Hepatocyte (in vitro differentiated cells): ENCODE measurements at places on chromosomes 5 and 9. TPM values are rescaled to one million over a fixed set of nuclear protein-coding genes. Genes with fewer than 3 reads are reported as not detected.

- DNase-seq = no peak
Measured at GRCh38 chr5:153632748-153633290, 142.3 kb downstream of the GRIA1 start.

- peak; percentile 17 for DNase-seq
Measured at GRCh38 chr9:123975871-123976270, 35.7 kb upstream of the LHX2 start.

Gene NPR2
- total RNA-seq = 12.8 and 13.9 TPM in 2 replicates

DNA sequence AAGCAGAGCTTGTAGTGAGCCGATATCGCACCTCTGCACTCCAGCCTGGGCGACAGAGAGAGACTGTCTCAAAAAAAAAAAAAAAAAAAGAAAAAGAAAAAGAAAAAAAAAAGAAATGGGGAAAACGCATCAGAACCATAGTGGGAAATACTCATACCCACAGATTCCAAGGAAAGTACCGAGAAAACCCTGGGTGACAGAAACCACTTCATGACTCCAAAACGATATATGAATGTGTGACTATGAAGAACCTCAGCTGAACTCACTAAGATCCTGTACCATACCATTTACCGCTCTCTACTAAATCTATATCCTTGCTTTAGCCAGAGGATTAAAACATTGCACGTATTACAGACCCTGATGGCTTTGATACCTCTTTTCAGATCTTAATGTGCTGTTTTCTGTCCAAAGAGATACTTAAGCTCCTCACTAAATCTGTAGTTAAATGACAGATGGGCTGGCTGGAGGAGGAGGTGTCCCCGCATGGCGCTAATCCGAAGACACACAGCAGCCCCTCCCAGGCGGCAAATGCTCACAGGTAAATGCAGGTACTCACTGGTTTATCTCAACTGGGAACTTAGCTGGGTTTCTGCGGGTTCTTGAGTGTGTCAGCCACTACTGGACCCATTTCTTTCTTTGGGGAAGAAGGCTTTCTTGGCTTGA, 2.8 kb downstream of the LPCAT1 start:
- DNase-seq = no peak

GRCh38 chr5:90897618-90898017, 339.0 kb downstream of the ADGRV1 start:
- DNase-seq = no peak

DNA sequence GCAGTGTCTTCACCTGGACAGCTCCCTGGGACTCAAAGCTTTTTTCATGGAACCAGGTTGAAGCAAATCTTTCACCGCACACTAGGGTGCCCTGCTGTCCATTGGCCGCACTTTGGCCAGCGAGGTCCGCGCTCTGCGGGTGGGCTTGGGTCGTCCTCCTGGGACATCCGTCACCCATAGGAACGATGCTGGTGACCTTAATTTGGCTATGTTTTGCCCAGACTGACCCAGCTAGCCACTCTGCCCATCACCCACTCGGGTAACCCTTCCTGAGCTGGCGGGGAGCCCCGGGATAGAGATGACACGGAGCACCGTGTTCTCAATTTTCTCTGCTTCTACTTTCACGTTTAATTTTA, 25.9 kb downstream of the ZDHHC11B start:
- no peak for DNase-seq

- no peak for DNase-seq
Measured at GRCh38 chr9:87567983-87568382, 70.3 kb downstream of the DAPK1 start.

Gene CCL28
- total RNA-seq = 0.52 and 0.80 TPM in 2 replicates

Gene IL13
- total RNA-seq = not detected in 2 replicates

Gene CNTNAP3B
- total RNA-seq = 1.5 and 5.2 TPM in 2 replicates

DNA sequence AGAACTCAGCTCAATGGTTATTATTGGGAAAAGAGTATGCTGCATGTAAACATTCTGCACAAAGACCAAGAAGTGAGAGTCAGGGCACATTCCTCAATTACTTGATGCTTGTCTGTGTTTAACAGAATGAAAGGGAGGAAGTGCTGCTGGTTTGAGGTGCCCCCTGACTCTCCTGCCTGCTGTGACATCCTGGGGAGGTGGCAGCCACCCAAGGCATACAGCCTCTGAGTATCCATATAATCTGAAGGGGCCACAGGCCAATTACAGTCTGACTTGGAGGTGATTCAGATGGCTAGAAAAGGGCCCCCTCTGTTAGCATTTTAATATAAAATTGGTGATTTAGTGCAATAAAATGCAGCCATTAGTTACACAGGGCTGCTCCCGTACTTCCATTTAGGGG, 313.8 kb downstream of the ASTN2 start:
- DNase-seq = no peak

Gene B4GALT1
- total RNA-seq = 76.3 and 78.3 TPM in 2 replicates

DNA sequence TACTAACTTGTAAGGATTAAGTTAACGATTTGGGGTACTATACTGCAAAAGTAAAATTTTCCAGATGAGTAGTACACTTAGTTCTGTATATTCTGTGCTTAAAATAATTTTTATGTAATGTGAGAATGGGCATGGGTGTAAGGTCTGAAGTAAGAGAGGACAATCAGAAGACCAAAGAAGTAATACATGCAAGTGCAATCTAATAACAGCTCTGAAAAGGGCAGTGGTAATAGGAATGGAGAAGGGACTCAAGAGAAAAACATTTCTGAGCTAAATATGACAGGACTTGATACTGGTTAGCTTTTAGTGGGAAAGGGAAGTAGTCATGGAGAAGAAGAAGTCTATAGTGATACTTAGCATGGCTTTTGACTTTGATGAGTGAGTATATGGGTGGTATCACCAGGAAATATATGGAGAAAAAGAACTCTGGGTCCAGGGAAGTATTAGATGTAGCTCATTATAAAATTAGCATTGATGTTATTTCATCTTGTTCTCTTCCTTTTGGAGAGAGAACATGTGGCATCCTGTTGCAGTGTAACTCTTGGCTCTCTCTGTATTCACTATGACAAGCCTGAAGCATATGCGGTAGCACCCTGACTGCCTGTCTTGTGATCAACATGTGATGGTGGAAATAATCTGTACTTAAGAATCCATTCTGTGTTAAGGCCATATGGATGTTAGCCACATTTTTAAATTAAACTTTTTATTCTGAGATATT, 60.5 kb downstream of the ERCC6L2 start:
- DNase-seq = no peak

Gene GPBP1
- 86.1 and 95.4 TPM in 2 replicates for total RNA-seq

Gene STPG3
- total RNA-seq = not detected in 2 replicates

Gene SHC3
- 1.4 and 1.8 TPM in 2 replicates for total RNA-seq

Gene PDE8B
- 9.2 and 13.2 TPM in 2 replicates for total RNA-seq

DNA sequence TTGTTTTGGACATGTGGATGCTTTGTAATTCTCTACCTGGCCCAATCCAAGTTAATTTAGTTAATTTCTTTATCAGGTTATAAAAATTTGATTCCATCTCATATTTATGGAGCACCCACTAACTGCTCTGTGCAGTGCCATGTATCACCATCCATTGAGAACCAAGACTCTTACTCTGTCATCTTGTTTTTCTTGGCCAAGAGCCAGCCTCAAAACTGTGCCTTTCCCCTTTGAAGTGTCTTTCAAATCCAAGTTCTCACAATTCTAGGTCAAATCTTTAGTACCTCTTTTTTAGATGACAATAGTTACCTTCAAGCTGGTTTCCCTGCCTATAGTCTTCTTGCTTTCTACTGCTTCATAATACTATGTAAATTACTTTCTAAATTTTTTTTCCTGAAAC, 3.2 kb downstream of the COMMD10 start:
- DNase-seq = no peak

DNA sequence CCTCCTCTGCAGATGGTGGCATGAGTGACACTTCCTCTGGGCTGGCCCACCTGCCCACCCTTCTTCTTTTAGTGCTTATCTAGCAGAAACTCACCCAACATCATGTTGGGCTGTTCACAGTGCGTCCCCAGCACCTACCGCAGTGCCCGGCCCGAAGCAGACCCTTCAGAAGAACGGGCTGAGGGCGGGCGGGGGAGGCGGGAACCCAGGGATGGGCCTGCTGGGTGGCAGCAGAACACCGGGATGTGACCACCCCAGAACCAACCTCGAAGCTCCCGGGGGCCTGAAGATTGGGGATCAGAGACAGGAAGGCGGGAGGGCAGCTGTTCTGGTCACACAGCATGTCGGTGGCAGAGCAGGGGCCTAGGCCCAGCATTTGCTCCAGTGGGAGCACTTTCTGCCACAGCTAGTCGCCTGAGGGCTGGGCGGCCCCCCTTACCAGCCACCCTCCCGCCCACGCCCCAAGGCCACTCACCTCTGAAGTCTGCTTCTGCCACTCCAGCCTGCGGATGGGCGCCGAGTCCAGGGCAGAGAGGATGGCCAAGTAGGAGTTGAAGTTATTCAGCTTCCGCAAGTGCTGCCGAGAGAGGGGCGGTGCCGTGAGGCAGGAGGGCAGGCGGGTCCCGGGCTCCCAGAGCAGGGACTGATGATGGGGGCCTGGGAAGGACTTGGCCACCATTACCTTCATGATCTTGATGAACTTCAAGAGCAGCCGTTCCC, 38.7 kb downstream of the PRRT1B start:
- DNase-seq = no peak

GRCh38 chr9:72465593-72465984, 55.8 kb upstream of the TMC1 start:
- no peak for DNase-seq

Gene PPP2R2B
- 2.3 and 4.4 TPM in 2 replicates for total RNA-seq

Gene TRPM3
- total RNA-seq = 0.60 and 1.6 TPM in 2 replicates

- peak; percentile 78 for DNase-seq
Measured at GRCh38 chr5:141508798-141509611, 20.1 kb downstream of the PCDHGC5 start.

Gene MLANA
- not detected in 2 replicates for total RNA-seq

GRCh38 chr5:78795757-78796156, 147.2 kb upstream of the LHFPL2 start:
- DNase-seq = peak; percentile 25

- peak; percentile 52 for DNase-seq
Measured at GRCh38 chr5:39447968-39448367, 23.2 kb upstream of the DAB2 start.

GRCh38 chr5:149422366-149423048, 43.4 kb upstream of the IL17B start:
- DNase-seq = peak; percentile 85

DNA sequence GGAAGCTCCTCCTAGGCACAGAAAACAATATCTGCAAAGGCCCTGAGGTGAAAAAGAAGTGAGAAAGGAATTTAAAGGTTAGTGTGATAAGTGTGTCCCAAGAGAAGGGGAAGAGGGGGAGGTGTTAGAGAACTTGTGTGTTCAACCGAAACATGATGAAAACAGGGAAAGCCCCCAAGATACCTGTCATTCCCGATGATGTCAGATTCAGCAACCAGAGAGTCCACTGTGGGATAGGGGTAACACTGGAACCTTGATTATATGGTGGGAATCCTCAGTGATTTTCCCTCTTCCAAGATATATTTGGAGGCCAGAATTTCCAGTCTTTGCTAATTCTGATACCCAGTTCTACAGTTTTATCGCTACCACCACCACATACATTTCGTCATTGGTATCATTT, 15.5 kb upstream of the BNC2 start:
- no peak for DNase-seq

DNA sequence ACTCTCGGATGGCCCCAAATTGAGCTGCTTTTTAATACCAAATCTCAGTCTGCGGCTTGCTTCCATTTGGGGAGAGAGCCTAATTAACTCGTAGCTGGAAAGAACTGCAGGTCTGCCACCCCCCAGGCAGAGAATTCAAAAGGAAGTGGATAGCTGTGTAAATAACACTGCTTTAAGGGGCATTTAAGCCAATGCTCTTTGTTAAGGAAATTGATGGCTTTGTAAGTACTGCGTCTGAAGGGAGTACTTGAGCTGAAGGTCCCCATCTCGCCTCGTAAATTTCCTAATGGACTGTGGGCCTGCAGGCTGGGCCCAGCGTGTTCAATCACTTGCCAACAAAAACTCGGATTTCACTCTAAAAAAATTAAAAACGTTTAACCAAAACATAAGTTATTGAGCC, 132.7 kb downstream of the PAPPA start:
- DNase-seq = peak; percentile 32

Gene ZNF658
- 2.4 and 3.4 TPM in 2 replicates for total RNA-seq

GRCh38 chr9:90175257-90175656, 467.4 kb downstream of the DIRAS2 start:
- no peak for DNase-seq

Gene ALDH1A1
- 529 and 563 TPM in 2 replicates for total RNA-seq

DNA sequence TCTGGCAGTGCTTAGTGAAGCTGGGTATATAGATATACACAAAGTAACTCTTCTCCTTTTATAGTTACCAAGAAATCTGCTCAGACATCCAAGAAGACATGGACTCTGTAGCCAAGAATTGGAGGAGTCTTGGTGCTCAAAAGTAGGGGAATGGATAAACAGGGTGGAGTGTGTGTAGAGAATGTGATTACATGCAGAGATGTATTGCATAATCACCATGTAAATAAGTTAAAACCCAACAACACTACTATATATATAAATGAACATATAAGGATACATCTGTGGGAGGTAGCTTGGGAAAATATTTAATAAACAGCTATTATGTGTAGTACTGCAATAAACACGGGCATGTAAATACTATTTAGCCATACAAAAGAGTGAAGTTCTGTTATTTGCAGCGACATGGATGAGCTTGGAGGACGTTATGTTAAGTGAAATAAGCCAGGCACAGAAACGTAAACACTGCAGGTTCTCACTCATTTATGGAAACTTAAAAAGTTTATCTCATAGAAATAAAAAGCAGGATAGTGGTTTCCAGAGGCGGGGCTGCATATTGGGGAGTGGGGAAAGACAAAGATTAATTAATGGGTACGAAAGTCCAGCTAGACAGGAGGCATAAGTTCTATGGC, 207.5 kb downstream of the TENT4A start:
- no peak for DNase-seq

- DNase-seq = no peak
Measured at GRCh38 chr5:122170620-122171019, 41.3 kb downstream of the ZNF474 start.

- no peak for DNase-seq
Measured at GRCh38 chr5:32736842-32737241, 25.7 kb downstream of the NPR3 start.

Gene PRRC2B
- total RNA-seq = 76.8 and 118 TPM in 2 replicates

DNA sequence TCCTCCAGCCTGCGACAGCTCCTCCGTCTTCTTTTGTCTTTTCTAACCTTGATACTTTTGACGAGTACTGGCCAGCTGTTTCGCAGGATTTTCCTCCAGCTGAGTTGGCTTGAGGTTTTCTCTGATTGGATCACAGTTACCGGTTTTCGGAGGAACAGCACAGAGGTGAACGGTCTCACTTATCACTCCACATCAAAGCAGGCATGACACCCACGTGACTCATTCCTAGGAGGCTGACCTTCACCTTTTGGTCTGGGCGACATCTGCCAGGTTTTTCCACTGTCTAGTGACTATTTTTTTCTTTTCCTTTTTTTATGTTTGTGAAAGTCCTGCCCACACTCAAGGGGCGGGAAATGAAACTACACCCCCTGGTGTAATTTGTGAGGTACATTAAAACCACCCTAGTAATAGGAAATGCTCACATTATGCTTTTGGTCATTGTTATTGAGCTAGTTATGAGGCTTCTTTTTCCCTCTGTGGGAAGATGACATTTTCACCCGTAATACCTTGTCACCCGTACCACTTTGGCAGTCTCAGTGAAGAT, 319.2 kb downstream of the GADD45G start:
- peak; percentile 42 for DNase-seq

Gene ANKRD20A1
- total RNA-seq = 0.27 and 0.48 TPM in 2 replicates

- no peak for DNase-seq
Measured at GRCh38 chr5:156188016-156188415, 138.9 kb upstream of the SGCD start.
